GM12864 (cell line): ENCODE measurements at places on chromosomes 5 and 9.

- no peak for DNase-seq
These were observed 46.0 kb downstream of the CDO1 start for GRCh38 chr5:115770466-115770865.

- no peak for DNase-seq
These were observed 13.8 kb downstream of the DEPDC1B start for GRCh38 chr5:60686157-60686556.

DNA sequence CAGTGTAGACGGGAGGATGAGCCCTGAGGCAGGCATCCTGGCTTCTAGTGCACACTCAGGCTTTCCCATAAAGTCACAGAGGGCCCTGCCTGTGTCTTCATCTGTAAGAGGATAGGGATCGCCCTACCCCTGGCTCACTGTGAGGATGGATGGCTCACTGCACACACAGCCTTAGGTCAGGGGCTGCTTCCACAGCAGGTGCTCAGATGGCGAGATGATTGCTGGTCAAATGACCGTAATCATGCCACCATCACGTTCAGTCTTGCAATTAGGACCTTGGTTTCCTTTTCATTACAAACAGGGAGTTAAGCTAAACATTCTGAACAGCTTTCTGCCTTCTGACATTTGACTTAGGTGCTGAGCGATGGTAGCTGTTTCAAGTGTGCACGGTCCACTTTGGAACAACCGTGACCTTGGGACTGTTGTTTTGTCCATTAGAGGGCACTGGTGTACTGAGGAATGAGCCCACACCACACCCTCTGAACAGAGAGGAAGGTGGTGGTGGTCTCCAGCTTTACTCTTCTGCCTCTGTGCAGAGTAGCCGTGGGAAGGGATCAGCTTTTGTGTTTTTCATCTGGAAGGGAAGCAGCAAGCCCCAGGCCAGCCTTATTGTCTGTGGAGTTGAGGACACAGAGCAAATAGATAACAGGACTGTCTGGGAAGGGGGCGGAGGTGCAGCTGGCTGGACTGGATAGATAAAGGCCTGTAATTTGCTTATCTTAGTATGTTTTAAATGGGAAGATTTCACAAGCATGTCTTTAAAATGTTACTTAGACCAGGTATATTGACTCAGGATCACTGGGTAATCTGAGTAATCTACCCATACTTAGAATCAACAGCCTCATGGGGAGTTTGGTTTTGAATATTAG is 183.1 kb downstream of the TRIO start:
- no peak for DNase-seq

GRCh38 chr5:143495821-143496275 is 92.4 kb upstream of the NR3C1 start:
- DNase-seq = no peak

DNA sequence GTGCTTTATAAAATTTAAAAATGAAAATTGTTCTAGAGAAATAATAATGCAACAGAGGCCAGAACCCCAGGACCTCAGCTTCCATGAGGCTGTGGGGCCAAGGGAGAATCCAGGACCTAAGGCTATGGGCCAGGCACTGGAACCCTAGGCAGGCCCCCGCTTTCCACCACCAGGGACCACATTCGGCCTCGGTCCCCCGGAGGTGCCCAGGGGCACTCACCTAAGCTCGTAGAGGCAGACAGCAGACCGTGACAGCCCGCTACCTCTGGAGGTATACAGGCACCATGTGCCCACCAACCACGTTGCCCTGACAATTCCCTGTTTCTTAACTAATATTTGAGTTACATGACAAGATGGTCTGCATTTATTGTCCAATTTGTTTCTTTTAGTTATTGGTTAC is 49.5 kb upstream of the MROH2B start:
- no peak for DNase-seq

GRCh38 chr5:115888027-115888426 is 46.3 kb downstream of the AP3S1 start:
- no peak for DNase-seq

DNA sequence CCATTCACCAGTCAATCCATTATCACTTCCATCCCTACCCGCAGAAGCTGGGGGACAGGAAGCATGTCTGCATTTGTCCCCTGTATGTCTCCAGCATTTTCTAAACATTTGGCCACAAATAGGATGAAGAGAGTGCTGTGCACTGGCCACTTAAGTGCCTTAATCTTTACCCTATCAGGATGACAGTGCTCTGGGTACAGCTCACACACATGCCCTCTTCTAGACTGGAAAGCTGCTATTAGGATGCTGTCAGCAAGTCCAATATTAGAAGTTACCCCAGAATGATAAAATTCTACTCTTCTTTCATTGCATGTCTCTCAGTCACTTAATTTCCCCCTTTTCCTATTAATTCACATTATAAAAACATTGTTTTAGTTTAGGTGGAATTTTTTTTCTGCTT is 168.4 kb downstream of the RASEF start:
- no peak for DNase-seq

DNA sequence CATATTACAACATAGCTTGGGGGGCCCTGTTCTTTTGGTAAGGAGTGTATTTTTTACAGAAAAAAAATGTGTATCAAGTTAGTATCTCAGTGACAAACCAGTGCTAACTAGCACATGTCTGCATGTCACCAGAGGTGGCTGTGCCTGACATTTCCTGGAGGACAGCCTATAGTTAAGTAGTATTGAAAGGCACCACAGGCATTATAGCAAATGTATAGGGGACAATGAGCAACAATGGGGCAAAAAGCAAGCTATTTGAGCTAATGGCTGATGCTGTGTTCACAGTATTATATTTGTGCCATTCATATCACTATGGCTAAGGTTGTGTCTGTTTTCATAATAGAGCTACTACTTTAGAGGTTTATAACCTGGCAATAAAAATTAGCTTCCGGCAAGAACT is 1644.0 kb downstream of the MAT2B start:
- no peak for DNase-seq

- DNase-seq = no peak
These were observed 74.8 kb downstream of the ST8SIA4 start for GRCh38 chr5:100828071-100828897.

DNA sequence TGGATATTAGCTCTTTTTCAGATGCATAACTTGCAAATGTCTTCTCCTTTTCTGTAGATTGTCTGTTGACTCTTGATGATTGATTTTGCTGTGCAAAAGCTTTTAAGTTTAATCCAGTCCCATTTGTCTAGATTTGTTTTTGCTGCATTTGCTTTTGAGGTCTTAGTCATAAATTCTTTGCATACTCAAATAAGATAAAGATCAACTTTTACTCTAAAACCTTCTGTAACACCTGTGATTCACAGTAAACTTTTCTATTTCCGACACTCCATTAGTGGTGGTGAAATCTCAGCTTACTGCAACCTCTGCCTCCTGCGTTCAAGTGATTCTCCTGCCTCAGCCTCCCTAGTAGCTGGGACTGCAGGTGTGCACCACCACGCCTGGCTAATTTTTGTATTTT is 239.0 kb upstream of the ST8SIA4 start:
- no peak for DNase-seq

DNA sequence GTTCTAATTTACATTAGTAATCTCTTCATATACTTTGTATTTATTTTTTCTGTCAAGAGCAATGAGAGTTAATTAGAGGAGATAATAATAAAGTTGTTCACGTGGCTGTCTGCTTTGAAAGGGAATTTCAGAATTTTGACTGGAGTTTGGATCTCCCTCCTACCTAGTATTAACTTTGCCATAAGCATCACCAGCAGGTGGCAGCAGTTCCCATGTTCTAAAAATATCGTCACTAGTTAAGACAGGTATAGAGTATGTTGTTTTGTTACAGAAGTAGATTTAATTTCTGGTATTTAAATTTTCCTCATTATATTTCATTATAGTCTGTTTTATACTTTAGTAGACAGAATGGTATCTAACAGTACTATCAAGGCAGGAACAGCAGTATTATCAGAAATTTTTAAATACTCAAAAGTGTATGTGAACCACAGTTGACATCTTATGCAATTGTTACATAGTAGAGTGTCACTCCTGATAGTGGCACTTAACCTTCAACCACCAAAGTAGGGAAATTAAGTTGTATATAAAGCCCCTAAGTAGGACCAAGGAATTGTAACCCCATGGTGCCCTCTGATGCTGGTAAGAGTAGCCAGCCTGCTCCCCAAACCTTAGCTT is 20.4 kb downstream of the GNPDA1 start:
- DNase-seq = no peak

DNA sequence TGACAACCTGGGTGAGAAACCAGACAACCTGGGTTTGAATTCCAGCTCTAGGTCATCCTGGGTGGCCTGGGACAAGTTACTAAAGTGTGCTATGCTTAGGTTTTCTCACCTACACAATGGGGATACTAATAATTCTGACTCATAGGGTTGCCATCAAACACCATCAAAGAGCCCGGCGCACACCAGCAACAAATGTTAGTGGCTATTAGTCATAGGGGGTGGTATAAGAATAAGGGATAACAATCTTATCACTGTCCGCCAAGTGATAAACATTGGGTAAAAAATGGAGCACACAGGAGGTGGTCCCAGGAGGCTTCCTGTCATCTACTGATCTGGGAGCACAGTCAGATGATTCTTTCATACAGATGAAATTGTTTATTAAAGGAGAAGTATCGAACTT is 61.4 kb upstream of the AFAP1L1 start:
- no peak for DNase-seq

- DNase-seq = no peak
These were observed 286.4 kb upstream of the TNC start for GRCh38 chr9:115404311-115404710.

DNA sequence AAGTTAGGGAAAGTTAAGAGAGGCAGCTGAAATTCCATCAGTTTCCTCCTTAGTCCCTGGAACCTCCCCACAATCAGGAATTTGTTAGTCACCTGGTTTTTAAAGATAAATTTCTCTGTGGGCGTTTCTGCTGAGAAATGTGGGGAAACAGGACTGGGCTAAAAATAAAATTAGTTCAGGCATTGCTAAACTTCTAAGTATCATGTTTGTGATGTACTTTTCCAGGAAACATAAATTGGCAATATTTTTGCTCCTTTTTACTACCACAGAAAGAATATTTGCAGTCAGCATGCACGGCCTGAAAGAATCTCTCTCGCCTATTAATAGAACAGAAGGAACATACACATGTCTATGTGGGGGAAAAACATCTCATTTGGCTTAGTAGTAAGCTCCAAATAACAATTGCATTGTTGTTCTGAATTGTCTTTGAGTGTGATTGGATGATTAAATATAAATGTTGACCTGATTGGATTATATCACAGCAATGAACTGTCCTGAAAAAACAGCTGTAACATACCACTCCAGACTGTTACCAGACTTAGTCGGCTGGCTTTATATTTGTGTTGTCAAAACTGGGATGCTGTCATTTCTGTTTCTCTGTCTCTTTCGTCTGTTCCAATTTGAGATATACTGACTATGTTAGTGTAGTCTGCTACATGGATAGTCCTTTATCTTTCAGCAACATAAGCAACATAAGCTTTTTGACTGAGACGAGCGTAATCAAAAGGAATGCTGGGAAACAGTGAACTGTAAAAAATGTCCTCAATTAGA is 12.9 kb downstream of the TJP2 start:
- DNase-seq = no peak

DNA sequence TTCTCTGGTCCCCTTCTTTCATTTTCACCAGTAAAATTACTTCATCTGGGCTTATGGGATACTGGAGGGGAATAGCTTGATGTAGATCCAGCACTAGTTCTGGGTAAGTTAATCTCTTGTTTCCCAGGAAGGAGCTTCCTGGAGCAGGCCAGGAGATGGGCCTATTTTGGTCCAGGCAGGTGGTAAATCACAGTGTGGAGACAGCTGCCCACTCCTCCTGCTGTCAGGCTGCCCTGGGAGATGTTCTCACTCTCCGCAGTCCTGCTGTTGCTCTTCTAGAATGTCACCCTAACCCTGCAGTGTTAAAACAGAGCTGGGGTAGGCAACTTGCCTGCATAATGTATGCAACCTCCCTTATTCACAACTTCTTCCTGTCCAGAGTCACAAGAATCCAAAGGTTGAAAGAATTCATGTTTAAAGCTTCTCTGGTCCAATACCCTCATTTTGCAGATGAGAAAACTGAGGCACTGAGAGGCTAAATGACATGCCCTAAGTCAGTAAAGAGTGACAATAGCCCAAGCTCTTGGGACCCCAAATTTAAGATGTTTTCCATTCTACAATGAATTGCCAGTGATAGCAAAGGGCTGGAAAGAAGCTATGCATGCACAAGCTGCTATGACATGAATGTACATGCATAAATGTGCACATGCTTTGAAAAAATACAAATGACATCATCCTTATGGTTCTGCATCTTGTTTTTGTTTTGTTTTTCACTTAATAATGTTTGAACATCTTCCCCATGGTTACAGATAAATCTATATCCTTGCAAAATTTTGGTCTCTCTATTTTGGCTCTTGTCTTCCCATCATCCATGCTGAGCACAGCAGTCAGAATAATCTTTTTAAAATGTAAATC is 71.8 kb upstream of the ADRA1B start:
- no peak for DNase-seq

DNA sequence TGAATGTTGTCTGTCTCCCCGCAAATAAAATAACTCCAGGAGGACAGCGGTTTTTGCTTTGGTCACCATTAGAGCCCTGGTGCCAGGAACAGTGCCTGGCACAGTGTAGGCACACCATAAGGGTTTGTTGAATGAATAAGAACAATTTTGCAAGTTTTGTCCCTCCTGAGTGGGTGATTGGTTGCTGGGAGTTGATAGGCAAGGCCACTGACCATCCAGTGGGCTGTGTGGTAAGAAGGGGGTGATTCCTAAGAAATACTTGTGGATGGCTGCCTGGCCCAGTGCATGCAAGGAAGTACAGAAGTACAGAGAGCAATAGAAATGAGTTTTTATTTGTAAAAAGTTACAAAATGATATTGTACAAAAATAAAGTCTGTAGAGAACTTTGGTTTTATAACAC is 27.5 kb downstream of the GDNF start:
- DNase-seq = no peak

DNA sequence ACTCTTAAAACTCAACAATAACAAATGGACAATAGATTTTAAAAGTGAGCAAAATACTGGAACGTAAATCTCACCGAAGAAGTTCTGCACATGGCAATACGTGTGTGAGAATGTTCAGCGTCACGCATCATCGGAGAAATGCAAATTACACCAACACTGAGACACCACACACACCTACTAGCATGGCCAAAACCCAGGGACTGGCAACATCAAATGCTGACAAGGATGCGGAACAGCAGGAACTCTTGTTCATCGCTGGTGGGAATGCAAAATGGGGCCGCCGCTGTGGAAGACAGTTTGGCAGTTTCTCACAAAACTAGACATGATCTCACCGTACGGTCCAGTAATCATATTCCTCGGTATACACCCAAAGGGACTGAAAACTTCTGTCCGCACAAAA is 21.6 kb upstream of the CLPTM1L start:
- no peak for DNase-seq

- no peak for DNase-seq
These were observed 628.7 kb upstream of the ZNF608 start for GRCh38 chr5:125375143-125375542.

DNA sequence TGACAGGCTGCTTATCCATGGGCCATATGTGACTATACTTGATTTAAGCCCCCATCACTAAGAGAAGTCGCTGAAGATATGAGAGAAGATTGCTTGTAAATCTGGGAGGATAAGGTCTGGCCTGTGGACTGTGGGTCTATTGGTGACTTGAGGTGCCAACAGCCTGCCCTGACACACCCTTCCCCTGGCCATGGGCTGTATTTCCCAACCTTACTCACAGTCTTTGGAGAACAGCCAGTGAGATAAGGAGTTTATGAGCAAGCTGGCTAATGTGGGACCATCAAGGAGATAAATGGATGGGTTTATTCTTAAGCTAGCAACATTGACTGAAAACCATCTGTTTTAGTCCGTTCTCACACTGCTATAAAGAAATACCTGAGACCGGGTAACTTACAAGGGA is 231.3 kb downstream of the ZSWIM6 start:
- no peak for DNase-seq

GRCh38 chr5:153655201-153655510 is 164.7 kb downstream of the GRIA1 start:
- no peak for DNase-seq
